ENCODE measurements at places on chromosomes 6 and 20.

DNA sequence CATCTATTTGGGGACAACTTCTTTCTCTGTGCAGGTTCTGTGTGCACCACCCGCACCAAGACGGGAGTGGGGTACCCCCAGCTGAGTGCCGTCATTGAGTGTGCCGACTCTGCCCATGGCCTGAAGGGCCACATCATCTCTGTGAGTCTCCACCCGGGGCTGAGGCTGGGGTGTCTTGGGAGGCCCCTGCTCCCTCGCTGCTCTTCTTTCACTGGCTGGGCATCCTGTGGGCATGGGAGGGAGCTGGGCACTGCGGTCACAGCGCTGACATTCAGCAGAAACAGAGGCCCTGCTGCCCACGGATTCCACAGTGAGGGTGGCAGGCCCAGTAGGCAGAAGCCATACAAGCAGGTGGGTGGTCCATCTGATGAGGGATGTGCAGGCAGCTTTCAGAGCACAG is 40.4 kb downstream of the GMPR start:
- no peak for DNase-seq

- DNase-seq = no peak
Measured at GRCh38 chr6:142816031-142816430, 128.9 kb downstream of the HIVEP2 start.

- no peak for DNase-seq
Measured at GRCh38 chr6:155130161-155130853, 133.5 kb upstream of the CLDN20 start.

GRCh38 chr6:91240878-91241603 is 654.2 kb upstream of the MAP3K7 start:
- DNase-seq = no peak

- DNase-seq = no peak
Measured at GRCh38 chr6:31202259-31203166, 32.0 kb upstream of the POU5F1 start.

DNA sequence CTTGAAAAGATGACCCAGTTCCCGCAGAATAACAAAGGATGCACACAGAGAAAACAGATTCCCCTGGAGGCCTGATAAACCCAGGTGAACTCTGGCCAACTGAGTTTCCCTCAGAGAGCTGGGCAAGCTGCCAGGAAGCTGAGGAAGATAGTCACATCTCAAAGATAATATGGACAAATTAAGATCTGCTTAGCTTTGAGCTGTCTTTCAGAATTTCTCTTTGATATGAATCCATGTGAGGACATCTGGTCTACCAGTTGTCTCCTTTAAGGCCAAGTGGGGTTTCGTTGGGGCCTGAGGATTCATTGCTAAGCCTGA is 59.5 kb downstream of the ID4 start:
- no peak for DNase-seq

DNA sequence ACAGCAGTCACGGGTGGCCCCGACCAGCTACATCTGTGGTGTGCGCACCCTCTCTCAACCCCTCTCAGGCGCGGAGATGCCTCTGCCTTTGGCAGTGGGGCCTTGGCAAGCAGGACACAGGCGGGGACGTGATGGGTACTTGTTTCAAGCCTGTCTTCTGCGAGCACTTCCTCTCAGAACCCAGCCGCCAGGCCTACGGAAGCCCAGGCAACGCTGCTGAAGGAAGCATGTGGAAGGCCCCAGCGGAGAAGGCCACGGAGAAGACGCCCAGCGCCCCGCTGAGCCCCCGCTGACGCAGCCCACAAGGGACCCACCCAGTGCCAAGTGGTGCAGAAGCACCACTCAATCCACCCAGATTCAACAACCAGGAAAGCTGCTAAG is 13.0 kb downstream of the SERPINB6 start:
- DNase-seq = no peak

GRCh38 chr6:35609588-35609987 is 79.1 kb downstream of the FKBP5 start:
- no peak for DNase-seq

Measured in NCI-H2081 treated with DMSO at 0.1 percent for 48 hours (cell line).